Activated CD4-positive, CD25-positive, alpha-beta regulatory T cell (primary cell): ENCODE measurements at places on chromosomes 7 and 10.

DNA sequence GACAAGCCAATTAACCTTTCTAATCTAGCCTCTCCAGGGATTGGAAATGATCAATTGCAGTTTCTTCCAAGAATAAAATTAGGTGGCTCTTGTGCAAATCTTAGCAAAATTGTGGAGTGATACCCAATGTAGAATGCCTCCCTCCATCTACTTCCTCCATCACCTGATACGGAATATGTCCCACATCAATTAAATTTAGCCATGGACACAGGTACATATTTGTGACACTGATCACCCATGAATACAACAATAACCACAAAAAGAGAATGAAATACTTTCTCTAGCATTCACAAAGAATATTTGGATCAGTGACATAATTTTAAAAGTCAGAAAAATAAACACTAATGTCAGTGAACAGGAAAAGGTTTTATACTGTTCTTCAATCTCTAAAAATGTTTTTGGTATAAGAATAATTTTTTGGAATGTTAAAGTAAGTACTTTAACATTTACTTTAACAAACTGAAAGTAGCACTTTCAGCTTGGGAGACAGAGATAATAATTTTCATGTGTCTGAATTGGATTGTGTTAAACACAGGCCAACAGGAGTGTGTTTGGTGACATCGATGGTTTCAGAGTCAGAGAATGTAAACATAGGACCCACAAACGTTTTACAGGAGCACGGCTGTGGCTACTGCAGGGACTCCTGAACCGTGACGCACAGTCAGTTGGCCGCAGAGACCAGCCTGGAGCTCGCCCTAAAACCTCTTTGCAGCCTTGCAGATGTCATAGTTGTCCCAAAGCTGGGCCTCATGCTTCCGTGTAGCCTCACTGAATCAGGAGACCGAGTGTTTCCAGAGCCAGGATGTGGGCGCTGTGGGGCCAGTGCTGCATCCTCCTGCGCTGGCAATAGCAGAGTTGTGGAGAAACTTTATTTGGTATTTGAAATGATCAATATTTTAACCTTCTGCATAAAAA lies 7.2 kb downstream of the RBM20 start:
- DNase-seq = no peak

DNA sequence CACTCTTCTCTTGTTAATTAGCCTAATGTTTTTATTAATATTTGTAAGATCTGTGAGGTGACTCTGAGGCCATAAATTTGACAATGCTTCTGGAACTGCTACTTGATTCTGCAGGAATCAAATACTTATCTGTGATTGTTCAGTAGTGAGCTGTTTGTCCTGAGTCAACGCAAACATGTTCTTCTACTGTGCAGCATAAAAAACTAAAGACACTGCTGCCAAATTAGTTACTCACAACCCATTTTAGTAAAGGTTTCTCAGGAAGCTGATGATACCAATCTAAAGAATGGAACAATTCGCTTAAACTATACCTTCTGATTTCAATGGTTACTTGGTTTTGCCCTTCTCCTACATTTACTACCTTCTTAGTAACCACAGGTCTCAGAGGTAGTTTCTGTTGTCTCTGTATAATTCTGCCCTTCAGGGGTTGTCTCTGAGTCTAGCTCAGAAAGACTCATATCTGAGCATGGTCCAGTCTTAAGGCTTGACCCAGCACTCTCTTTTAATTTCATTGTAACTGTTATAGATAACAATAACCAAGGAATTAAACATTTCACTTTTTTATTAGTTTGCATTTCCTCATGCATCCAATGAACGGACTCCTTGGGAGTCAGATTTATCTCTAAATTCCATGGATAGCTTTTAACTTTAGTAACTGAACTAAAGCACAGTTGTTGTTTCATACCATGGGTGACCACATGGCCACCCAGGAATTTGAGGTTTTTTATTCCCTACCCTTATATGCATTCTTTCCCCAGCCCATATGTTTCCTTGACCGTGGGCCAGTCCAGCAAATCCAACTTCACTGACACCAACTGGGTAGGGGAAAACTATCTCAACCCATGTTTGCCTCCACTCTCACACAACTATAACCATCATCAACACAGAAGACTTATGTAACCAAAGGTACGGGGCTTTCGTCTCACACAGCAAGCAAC lies 309.5 kb upstream of the TEX47 start:
- DNase-seq = no peak

- DNase-seq = no peak
These were observed 69.8 kb downstream of the DOCK4 start for GRCh38 chr7:112136271-112137008.

GRCh38 chr10:80459047-80459865 lies 5.1 kb downstream of the TSPAN14 start:
- DNase-seq = no peak

GRCh38 chr7:107528461-107528860 lies 35.3 kb downstream of the COG5 start:
- DNase-seq = no peak
